Stimulated activated CD4-positive, alpha-beta T cell treated with anti-CD3 and anti-CD28 coated beads, TNF-alpha, amount 100 ng/mL, for 4 hours (primary cell): ENCODE measurements at places on chromosomes 16 and 17.

DNA sequence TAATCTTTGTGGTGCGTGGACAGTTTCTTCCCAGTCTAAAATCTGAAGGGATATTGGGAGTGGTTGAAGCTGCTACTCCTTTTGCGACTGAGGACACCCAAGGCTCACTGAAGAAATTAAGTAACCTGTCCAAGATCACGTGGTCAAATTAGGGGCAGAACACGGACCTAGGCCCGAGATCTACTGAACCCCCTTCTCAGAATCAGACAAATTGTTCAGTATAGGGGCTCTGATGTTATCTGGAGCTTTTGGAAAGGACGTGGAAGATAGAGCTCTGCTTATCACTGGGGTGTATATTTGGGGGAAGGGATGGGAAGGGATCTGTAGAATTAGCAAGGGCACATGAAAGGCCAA lies 857 bp downstream of the TANGO6 start:
- DNase-seq: no peak

GRCh38 chr16:89199241-89200123 lies 855 bp downstream of the SLC22A31 start:
- DNase-seq: no peak

DNA sequence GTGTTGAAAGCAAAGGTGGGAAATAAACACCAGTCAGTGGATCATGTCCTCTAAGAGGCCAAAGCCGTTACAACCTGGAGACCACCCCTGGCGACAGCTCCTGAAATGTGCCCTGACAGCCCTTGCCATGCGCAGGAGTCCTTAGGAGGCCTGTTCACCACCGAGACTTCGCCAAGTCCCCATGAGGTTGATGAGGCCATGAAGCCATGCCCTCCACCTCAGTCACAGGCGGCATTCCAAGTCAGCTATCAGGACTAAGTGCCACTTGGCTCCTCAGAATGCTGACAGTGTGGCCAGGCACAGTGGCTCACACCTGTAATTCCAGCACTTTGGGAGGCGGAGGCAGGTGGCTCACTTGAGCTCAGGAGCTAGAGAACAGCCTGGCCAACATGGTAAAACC lies 27.1 kb downstream of the ADAM11 start:
- no peak for DNase-seq

DNA sequence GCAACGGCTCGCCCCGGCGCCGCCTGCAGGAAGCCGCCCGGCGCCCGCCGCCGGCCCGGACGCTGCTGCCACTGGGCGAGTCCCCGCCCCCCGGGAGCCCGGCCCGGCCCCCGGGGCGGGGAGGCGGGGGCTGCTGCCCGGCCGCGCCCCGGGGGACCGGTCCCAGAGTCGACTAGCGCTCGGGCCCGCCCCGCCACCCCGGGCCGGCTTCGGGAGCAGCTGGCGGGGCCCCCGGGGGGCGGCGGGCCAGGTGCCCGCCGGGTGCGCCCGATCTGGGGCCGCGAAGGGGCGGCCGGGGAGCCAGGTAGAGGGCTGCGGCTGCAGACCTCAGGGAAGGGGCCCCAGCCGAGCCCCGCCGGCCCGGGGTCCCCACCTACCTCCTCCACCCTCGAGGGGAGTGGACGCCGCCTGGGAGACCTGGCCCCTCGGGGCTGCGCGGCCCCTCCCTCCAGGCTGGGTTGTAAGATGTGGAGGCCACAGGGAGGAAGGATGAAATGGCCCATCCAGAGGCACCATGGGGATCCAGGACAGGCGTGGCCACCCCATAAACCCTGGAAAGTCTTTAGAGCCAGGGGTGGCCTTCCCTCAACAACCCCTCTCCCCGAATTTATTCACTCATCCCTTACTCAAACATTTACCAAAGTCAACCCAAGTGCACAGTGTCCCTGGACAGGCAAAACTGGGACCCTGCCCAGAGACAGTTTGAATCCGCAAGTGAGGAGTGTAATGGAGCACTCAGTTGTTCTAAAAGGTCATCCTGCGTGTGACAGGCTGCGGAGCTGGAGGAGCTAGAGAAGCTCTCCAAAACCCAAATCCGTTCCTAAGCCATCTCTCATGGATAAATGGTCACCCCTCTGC lies at the start of gene CDYL2:
Gene CDYL2, minus strand, starts transcription at position 73 of the 858 bp plus-strand sequence. CDS start 425 bp downstream, outside the sequence.
- DNase-seq: peak; percentile 16

DNA sequence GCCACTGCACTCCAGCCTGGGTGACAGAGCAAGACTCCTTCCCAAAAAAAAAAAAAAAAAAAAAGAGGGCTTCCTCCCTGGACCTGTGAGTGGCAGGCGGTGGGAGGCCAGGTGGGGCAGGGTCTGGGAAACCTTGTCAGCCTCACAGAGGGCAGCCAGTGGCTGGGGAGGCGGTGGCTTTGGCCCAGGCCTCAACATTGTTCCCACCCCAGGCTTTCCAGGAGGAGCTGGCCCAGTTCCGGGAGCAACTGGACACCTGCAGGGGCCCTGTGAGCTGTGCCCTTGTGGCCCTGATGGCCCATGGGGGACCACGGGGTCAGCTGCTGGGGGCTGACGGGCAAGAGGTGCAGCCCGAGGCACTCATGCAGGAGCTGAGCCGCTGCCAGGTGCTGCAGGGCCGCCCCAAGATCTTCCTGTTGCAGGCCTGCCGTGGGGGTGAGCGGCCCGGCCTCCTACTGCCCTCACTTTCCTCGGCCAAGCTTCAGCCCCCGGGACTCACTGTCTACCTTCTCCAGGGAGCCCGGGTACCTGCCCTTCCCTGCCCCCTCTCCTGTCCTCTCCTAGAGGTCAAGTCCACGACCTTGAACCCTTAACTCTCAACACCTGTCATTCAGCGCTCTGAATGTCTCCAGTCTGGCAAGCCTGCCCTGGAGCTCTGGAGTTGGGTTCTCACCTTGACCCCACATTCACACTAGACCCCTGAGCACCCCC lies 12.4 kb downstream of the ZNF213 start:
- DNase-seq: no peak
